Panc1 (cell line): ENCODE measurements at places on chromosomes 6 and 20. TPM values are rescaled to one million over a fixed set of nuclear protein-coding genes. Genes with fewer than 3 reads are reported as not detected.

Gene ATP9A
- total RNA-seq, result 8.7 TPM

Gene NRM
- 21.9 TPM for total RNA-seq

Gene PRPH2
- total RNA-seq, result not detected

Gene ACTL10
- not detected for total RNA-seq

Gene ETV7
- total RNA-seq, result 2.0 TPM

Gene SLC17A1
- total RNA-seq, result not detected

Gene SMIM26
- total RNA-seq, result 54.6 TPM

Gene MBOAT1
- total RNA-seq, result 15.1 TPM
